ENCODE measurements at places on chromosomes 2 and 18.
A peak's percentile ranks its signal among the peaks of the same experiment; 100 is the strongest.

- no peak for DNase-seq
Observed at GRCh38 chr18:55219059-55219458, 259.8 kb upstream of the CCDC68 start.

DNA sequence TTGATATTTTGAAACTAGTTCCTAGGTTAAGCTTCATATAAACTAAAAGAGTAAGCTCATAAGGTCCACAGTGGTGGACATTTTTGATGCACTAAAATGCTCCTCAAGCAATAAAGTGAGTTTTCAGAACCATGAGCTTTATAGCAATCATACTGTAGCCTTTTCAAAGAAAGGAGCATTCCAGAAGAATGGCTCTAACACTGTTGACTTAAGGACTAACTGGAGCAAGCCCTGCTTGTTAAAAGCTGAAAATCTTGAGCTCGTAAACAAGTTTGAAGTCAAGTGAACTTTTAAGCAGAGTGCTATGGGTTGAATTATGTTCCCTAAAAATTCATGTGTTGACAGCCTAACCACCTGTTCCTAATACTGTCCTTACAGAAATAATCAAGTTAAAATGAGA is 38.0 kb downstream of the KYNU start:
- no peak for DNase-seq

GRCh38 chr18:43916984-43917383 is 639.7 kb upstream of the SYT4 start:
- DNase-seq: no peak

- DNase-seq: peak; percentile 70
Observed at GRCh38 chr2:49770919-49771318, 616.6 kb upstream of the FSHR start.

GRCh38 chr2:153543635-153544071 is 65.1 kb upstream of the RPRM start:
- DNase-seq: no peak

- no peak for DNase-seq
Observed at GRCh38 chr2:8219096-8219495, 462.8 kb upstream of the ID2 start.

DNA sequence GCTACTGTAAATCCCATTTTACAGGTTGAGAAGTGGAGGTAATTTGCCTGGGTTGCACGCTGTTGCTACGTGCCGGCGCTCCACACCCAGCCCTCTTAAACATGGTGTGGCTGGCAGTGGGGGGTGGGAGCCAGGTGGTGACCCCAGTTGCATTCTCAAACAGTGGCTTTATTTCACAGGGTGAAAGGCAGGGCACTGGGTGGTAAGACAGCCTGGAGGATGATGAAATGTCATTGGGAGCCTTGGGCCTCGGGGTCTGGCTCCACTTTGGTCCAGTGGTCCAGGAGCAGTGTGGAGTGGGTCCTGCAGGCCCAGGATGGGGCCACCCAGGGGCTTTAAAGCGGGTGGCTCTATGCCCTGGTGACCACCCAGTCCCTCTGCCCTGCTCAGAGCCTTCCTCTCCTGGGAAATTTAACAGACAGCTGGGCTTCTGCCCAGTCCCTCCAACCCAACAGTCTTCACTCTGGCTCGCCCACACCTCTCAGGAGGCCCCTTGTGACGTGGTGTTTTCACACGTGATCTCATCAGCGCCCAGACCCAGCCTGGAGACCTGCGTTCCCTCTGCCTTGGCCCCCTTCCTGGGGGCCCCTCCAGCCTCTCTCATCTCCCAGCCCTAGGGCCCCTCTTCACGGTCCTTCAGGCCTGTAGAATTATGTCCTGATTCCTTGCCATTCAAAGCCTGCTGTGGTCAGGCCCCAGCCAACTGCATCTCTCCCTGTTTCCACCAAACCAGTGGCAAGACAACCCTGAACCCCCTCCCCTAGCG is 92.5 kb downstream of the INHBB start:
- DNase-seq: no peak

GRCh38 chr18:10070561-10071000 is 156.8 kb downstream of the VAPA start:
- DNase-seq: no peak

DNA sequence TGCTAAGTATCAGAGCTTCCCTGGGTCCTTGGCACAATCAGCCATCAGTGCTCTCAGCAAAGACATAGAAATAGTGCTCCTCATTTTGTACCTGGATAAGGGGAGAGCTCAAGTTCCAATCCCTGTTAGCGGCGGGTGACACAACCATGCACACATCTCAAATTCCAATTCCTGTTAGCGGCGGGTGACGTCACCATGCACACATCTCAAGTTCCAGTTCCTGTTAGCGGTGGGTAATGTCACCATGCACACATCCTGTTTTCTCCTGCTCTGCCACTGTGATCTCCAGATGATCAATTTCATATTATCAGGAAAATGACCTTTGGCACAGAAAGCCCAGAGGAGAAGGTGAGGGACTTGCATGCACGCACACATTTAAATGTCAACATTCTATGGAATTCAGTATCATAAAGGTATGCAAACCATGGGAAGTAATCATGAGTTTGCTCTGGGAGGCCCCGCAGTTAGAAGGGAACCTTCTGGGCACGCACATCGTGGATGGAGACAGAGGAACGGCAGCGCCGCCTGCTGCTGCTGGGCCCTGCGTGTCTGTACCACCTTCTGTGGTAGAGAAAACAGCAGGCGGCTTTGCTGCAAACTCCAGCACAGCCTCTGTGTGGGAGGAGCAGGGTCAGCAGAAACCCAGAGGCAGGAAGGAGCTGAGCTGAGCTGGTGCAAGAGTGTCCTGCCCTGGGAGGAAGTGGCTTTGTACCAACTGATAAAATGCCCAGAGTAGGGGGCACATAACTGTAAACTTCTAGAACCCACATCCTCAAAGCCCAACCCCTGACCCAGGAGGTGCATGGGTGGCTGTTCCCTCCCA is 77.8 kb downstream of the MBP start:
- DNase-seq: no peak

DNA sequence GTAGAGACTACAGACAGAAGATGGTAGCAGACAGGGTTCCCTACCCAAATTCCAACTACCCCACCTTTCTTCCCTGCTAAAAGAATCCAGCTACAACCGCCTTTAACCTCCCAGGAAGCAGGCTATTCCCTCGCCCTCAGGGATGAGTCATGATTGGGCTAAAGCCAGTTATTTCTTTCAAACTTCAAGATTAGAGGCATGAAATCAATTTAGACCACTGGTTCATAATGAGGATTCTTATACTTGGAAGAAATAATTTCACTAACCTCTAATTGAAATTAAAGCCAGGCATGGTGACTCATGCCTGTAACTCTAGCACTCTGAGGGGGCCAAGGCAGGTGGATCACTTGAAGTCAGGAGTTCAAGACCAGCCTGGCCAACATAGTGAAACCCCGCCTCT is 20.0 kb downstream of the TRIP12 start:
- DNase-seq: peak; percentile 79

GRCh38 chr2:223932816-223933800 is 12.0 kb downstream of the WDFY1 start:
- no peak for DNase-seq

GRCh38 chr2:240953426-240954410 is 44.7 kb upstream of the SNED1 start:
- no peak for DNase-seq

- peak; percentile 92 for DNase-seq
Observed at GRCh38 chr18:9413576-9413975, 61.7 kb upstream of the RALBP1 start.

DNA sequence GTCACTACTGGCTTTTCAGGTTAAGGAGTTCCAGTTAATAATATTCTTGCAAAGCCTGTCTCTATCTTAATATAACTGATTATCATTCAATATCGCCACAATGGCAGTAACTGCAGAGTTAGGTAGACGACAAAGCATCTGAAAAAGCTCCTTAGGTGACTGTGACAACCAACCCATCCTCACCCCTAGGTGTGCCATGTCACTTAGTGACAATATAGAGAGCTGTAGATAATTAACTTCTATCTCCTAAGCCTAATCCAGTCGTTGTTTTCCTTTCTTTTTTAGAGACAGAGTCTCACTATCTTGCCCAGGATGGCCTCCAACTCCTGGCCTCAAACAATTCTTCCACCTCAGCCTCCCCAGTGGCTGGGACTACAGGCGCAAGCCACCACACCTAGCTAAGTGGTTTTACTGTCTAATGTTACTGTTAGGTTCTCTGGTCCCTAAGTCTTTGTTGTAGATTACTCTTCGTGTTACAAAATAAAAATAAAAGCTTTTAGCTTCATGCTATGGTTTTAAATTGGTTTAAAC is 65.2 kb downstream of the SPIRE1 start:
- no peak for DNase-seq

- no peak for DNase-seq
Observed at GRCh38 chr2:196500686-196501431, 138.7 kb upstream of the CCDC150 start.

DNA sequence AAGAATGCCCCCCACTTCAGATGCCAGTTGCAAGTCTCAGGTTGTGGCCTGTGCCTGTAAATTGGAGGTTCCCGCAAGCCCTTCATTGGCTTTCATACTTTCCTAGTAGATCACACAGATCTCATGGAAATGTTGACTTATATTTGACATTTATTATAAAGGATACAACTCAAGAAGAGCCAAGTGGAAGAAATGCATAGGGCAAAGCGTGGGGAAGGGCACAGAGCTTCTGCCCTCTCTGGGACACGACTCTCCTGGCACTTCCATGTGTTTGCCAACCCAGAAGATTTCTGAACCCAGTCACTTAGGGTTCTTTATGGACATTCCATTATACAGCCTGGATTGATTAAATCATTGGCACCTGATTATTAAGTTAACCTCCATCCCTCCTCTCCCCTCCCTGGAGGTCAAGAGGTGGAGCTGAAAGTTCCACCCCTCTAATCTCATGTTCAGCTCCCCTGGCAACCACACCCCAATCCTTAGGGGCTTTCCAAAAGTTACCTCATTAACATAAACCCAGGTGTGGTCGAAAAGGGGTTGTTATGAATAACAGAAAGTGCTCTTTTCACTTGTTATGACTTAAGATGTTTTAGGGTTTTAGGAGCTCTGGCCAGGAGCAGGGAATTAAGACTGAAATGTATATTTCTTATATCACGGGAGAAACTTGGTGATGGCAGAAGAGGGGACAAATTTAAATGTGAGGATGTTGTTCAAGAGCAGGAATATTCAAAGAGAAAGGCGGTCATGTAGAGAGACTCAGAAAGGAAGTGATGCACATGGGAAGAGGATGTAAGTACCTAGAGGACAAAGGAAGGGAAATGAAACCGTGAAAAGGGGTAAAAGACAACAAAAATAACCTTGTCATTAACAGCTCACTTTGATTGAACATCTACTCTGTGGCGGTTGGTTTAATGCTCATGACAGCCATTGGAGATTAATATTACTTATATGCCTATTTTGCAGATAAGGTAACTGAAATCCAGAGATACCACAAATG is 31.8 kb downstream of the SP100 start:
- DNase-seq: no peak

DNA sequence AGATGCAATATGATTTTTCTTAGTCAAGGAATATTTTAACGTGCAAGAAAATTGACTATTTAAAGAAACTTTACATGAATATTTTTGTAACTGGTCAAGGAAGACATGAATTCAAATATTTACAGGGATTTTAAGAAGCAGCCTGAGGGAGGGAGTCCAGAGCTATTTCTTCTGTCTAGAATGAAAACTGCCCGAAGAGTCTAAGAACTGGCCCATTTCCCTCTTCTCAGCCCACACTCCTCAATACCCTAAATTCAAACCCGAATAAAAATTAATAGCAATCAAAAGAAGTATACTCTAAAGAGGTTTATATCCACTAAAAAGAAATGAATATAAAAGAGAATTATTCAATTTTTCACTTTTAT is 6.5 kb upstream of the NDUFV2 start:
- no peak for DNase-seq

- DNase-seq: no peak
Observed at GRCh38 chr2:202158796-202159195, 79.6 kb downstream of the SUMO1 start.

Data from ACHN (cell line).